ENCODE measurements at places on chromosomes 2 and 18.

GRCh38 chr2:48189552-48190228 lies 283.4 kb upstream of the FBXO11 start:
- no peak for DNase-seq

DNA sequence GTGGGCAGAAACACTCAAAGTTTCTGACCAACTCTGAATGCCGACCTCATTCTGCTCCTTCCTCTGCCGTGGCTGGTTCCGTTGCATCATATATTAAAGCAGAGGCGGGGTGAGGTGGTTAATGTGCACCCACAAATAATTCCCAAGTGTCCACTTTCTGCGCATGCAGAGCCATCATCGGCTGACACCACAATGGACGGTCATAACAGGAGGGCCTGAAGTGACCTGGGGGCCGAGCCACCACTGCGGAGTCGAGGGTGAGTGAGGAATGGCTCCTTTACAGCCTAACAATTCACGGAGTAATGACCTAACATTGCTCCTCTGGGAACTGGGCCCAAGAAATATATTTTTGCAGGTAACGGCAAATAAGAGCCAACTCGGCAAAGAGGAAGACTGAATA lies 32.9 kb upstream of the GLI2 start:
- no peak for DNase-seq

DNA sequence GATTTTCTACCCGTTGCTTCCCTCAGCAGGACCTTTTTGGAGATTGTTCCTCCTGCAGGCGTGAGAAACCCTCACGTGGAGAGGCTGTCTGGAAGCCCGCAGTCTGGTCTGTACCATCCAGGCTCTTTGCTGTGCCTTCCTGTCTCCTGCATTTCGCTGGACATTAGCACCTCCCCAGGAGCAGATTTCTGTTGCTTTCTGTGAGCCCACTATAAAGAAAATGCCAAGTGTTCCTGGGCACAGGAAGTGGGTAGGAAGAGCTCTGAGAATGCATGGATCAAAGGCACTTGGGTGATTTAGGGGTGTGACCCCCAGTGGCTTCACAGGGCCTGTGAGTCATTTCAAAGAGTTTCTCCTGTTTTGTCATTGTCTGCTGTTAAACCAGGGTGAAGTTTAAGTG lies 27.3 kb downstream of the SPTBN1 start:
- no peak for DNase-seq

DNA sequence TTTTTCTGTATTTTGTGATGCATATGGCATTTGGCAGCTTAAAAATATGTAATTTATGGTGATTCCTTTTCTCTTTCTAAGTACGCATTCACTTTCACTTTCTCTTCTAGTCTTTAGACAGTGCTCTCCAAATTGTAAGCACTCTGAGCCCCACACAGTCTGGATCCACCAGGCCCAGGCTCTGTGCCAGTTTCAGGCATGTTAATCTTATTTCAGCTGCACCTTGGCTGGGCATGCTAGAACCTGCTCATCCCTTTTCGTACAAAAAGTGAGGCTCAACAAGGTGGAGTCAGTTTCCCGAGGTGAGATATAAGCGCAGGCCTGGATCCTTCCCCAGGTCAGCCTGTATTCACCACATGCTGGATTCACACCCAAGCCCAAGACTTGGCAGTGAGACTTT lies 203.9 kb downstream of the MTX2 start:
- no peak for DNase-seq

GRCh38 chr2:159119652-159120257 lies 151.3 kb downstream of the TANC1 start:
- DNase-seq = no peak

DNA sequence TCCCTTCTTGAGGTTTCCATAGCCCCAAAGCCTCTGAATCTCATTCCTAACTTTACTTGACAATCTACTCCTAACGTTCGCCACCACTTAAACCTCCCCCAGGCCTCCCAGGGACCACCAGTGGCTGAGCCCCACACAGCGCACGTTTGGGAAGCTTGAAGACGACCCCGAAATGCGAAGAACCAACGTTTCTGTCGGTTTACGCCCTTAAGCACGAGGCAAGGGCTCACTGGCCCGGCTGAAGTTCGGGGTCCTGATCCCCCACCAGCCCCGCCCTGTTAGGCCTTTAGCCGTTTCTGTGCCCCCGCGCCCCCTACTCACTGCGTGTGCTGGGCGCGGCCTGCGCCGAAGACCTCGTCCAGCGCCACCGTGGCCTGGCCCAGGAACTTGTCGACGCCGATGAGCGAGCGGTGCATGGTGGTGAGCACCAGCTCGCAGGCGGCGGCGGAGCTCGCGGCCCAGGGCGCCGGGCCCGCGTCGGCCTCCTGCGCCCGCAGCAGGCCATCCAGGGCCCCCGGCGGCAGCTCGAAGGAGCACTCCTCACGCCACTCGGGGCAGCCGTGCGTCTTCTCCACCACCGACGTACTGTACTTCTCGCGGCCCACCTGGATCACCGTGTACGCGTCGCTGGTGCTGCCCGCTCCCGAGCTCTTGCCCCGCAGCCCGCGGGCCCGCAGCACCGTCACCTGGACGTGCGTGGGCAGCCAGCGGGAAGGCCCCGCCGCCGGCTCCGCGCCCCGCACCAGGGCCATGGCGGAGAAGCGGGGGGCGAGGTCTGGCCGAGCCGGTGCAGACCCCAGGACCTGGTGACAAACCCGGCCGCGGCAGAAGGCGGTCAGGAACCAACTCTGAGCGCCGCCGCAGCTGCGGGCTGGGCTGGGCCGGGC lies 479 bp downstream of the RAB11FIP5 start:
- no peak for DNase-seq

DNA sequence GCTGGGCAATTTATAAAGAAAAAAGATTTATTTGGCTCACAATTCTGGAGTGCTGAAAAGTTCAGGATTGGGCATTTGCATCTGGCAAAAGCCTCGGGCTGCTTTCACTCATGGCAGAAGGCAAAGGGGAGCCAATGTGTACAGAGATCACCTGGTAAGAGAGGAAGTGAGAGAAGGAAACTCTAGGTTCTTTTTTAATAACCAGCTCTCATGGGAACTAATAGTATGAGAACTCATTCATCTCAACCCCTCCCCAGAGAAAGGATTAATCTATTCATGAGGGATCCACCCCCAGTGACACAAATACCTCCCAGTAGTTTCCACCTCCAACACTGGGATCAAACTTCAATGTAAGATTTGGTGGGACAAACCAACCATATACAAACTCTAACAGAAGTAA lies 129.0 kb downstream of the EVA1A start:
- no peak for DNase-seq

DNA sequence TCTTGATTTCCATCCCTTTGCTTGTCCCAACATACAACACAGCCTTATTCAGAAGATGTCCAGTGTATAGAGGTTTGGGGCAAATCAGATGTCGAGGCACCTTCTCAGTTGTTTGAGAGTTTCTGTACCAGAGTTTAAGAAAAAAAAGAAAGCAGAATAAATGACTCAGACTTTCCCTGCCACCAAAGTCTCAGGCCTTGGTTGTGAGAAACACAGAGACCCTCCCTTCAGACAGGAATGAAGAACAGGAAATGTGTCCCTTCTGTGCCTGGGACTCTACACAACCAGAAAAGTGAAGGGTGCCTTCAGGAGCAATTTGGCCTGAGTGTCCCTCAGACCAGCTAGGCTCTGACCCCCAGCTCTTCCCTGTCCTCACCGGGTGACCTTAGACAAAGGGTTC lies 37.3 kb upstream of the REL start:
- no peak for DNase-seq
